ENCODE measurements at places on chromosomes 4 and X.

GRCh38 chr4:10866666-10867065 is 182.1 kb upstream of the CLNK start:
- DNase-seq, result no peak

DNA sequence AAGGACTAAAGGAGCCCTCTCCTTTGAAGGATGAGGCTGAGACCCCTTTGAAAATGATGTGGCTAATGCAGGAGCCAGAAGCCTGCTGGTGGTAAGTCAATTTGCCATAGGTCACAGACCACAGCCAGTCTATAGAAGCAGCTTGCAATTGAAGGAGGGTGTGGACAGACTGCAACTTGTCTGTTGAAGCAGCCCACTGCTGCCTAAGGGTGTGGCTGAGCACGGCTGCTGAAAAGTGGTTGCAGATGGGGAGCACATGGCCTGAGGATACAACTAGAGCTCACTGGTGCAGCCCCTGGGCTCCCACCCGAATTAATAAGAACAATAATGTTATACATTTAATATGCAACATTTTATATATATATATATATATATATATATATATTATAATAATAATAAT is 11.4 kb upstream of the EXOC1L start:
- no peak for DNase-seq

DNA sequence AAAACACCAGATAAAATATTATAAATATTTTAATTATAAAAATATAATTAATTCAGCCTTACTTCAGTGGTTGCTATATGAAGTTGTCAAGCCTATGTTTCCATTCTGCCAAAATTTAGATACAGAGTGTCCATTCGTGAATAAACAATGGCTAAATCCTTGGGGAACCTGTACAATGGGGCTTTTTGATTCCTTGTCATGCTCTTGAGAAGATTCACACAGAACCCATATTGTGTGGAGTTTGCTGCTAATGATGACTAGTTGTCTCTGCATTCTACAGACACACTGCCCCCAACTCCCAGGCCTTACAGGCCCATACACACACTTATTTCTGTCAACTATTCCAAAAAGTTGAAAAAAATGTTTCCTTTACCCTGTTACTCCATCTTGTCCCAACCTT is 33.4 kb upstream of the MAGEC2 start:
- no peak for DNase-seq

GRCh38 chrX:41828826-41829225 is 94.5 kb downstream of the CASK start:
- no peak for DNase-seq

DNA sequence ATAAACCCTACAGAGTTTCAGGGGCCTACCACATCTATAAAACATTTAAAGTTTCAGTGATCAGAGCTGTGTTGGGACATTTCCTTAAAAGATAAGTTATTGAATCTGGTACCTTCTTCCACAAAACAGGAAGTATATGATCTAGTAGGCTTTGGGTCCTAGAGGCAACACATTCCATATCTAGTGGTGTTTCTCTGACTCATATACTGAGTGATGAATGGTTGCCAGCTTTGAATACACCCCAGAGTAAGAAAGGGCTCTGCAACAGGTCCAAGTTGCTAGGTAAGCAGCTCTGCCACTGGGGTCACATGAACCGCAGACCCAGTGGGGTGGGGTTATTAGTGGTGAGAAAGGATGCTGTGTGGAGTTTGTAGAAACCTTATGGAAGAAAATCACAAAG is 32.4 kb upstream of the BLTP1 start:
- no peak for DNase-seq

DNA sequence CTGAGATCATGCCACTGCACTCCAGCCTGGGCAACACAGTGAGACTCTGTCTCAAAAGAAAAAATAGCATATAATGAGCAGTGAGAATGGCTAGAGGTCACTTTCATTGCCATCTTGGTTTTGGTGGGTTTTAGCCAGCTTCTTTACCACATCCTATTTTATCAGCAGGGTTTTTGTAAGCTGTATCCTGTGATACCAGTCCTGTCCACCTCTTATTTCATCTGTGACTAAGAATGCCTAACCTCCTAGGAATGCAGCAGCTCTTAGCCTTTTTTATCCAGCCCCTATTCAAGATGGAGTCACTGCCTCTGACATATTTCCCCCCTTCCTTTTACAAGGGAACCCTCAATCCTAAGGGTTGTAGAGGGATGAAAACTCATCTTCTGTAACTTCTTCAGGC is 26.1 kb upstream of the IGFBP7 start:
- DNase-seq, result no peak

GRCh38 chrX:126550816-126551215 is 1.8 kb downstream of the DCAF12L1 start:
- DNase-seq, result no peak

DNA sequence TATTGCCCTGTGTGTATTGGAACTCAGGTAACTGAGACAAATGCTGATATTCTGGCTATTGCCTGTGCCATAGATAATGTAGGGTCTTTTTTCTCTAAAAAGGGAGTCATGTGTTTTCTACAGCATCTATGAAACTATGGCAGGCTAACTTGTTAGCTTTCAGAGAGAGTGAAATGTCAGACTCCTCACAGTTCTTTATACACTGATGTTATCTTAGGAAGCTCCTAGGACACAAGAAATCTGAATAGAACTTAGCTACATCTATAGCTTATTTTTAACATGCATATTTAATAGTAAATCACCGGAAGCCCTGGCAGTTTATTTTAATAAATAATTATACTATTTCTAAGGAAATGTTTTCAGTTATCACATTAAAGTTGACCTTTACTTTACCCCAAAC is 369.6 kb downstream of the NAF1 start:
- DNase-seq, result no peak

- no peak for DNase-seq
These were observed 192.0 kb upstream of the ANK2 start for GRCh38 chr4:112857461-112857860.

DNA sequence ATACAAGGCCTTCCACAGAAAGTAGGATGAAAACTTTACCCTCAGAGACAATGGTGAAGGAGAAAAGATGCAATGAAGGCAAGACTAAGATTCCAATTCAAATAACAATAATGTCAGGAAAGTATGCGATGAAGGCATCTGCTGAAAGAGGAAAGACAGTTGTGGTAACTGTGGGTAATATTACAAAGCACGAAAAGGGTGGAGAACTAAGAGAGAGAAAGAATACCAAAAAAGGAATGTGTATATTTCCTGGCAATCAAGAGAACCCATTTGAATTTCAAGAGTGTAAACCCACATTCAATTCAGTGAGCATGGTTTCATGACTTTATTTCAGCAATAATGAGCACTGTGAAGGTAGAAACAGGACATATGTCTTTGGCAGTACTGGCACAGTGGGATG is 225.5 kb downstream of the PALLD start:
- no peak for DNase-seq

GRCh38 chr4:156948133-156948532 is 23.5 kb downstream of the PDGFC start:
- DNase-seq, result no peak

GRCh38 chr4:41196633-41197332 is 17.6 kb downstream of the APBB2 start:
- DNase-seq, result no peak

DNA sequence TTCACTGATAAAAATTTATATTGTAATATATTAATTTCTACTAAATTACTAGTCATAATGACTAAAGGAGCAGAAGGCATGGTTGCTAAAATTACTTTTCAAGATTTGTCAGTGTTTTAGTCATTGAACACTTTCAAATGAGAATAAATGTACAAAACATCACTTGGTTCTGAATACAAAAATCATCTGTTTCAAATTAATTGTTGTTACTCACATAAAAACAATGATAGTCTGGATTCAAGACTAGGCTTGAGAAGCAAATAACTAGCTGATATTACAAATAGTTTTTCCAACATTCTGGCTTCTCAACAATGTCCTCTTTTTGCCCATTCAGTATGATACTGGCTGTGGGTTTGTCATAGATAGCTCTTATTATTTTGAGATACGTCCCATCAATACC is 112.5 kb downstream of the ANAPC10 start:
- no peak for DNase-seq

- DNase-seq, result no peak
These were observed 8.2 kb upstream of the GPR78 start for GRCh38 chr4:8571702-8572685.

- DNase-seq, result no peak
These were observed 127.0 kb upstream of the DDIT4L start for GRCh38 chr4:100317032-100317864.

DNA sequence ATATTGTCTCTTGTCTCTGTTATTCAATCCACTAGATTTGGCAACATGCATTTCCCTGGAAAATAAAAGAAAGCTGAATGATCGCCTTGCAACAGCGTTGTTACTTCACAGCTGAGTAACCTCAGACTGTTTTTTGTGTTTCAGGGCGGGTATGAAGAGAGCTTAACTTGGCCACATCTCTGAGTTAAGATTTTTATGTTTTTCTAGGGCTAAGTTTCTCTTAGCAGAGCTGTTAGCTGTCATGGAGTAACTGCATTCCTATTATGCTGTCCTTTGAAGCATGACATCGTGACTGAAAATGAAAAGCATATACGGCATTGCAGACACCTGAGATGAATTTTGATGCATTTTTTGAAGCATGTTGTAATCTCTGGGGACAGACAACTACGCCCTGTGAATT is 1798.9 kb downstream of the PCDH7 start:
- no peak for DNase-seq

- no peak for DNase-seq
These were observed 115.1 kb downstream of the NDST4 start for GRCh38 chr4:114998316-114998715.

DNA sequence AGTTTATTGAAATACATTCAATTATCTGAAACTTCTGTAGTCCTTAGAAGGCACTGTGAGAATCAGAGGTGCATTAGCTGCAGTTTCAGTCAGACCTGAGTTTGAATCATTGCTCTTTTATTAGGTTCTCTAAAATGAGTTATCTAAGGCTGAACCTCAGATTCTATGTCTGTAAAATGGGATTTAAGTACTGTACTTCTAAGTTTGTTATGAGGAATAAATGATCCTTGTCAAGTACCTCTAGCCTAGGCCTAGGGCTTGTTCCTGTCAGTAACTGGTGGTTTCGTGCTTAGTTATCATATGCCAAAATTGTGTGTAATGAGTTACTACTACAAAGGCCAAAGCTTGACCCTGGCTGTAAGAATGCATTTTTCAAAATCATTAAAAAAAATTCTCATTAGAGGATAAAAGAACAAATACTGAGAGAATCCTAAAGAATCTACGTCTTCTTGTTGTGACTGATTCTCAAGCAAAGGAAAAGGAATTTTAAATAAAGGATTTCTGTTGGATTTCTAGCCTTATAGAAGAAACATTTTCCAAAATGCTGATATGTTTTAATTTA is 65.8 kb downstream of the SLIT2 start:
- no peak for DNase-seq

- DNase-seq, result no peak
These were observed 962.6 kb downstream of the PCDH7 start for GRCh38 chr4:31682796-31683195.

DNA sequence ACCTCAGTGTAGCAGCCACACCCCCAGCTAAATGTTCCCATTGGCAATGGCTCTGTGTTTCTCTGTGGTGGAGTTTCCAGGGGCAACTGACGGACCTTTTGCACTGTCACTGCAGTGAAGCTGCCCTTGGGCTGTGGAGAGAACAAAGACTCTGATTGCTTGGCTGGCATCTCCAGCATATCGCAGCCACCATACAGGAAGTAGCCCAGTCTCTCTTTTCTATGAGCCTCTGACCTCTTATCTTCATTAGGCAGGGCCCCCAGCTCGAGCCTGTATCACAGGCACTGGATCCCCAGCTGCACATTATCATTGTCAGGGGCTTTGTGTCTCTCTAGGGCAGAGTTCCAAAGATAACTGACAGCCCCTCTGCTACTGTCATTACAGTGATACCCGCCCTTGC is 483.5 kb downstream of the ARAP2 start:
- no peak for DNase-seq

DNA sequence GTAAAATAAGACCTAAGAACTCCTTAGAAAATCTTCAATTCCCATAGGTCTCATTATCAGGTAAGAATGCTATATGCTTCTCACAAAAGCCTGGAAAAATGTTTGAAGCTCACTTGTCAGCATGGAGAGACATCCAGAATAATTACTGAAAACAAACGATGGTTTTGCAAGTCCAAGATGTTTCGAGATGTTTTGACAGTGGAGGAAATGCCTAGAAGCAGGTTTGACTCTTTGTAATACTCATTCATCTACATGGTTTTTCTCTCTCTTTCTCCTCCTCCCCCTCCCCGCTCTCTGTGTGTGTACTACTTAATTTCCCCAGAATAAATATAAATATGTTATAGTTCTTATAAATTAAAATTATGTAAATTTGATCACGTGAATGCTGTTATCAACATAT is 131.9 kb upstream of the NR3C2 start:
- DNase-seq, result no peak

DNA sequence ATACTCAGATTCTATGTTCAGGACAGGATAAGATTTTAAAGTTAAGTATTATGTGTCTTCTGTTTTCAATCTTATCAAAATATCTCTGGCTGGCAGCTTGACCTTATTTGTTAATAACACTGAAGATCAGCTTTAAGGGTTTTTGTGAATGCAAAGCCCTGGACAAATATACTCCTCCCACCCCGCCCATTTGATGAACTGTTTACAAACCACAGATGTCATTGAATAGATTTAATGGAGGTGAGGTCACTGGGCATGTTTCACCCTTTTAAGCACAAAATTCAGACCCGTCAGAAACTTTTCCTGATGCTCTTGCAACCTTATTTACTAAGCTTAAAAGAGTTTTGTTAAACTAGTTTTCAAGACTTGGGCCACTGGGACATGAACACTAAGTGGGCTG is 10.1 kb upstream of the CXCL8 start:
- no peak for DNase-seq

GRCh38 chr4:182653596-182653995 is 263.6 kb downstream of the DCTD start:
- DNase-seq, result no peak

- DNase-seq, result no peak
These were observed 55.8 kb downstream of the EMCN start for GRCh38 chr4:100461807-100462605.

DNA sequence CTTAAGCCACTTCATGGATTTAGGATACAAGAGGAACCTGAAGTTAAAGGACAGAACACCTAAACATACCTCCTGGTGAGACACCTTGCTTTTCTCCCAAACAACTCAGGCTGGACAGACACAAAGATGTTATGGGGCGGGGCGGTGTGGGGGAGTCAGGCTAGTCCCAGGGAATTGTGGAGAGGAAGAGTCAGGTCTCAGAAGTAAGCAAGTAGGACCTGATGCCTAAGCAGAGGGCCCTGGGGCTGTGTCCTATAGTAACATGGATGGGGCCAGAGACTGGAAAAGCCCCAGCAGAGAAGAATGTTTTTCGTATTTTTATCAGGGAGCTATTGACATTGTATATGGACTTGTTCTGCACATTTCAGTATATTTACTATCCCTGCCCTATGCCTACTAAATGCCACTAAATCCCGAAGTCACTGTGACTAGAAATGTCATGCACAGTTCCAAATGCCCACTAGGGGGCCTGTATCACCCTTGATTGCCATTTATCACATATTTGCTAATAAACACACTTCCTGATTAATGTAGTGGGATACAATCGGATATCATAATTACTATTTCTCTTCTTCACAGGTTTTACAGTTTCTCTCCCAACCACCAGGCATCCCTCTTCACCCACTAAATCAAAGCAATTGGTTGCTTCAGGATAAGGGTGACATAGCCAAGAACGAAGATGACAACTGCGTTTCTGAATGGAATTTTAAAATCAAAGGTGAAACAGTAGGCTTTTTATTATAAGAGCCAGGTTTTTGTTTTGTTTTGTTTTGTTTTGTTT is 23.8 kb upstream of the ARHGAP10 start:
- DNase-seq, result peak; percentile 45

GRCh38 chr4:68337004-68337403 is 12.9 kb downstream of the YTHDC1 start:
- no peak for DNase-seq
